RWPE1 (cell line): ENCODE measurements at places on chromosomes 12 and 14.

DNA sequence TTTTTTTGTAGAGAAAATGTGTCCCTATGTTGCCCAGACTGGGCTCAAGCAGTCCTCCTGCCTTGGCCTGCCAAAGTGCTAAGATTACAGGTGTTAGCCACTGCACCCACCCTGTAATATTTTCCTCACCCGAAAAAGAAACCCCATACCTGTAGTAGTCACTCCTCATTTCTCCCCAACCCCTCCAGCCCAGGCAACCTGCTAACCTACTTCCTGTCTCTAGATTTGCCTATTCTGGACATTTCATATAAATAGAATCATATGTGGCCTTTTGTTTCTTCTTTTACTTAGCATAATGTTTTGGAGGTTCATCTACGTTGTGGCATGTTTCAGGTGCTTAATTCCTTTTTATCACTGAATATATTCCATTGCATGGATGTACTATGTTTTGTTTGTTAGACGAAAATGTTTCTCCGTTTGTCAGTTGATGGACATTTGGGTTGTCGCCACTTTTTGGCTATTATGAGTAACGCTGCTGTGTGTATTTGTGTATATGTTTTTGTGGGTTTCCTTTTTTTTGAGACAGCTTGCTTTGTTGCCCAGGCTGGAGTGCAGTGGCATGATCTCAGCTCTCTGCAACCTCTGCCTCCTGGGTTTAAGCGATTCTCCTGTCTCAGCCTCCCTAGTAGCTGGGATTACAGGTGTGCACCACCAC, 6.2 kb downstream of the ANKRD13A start:
- no peak for DNase-seq

- DNase-seq, result no peak
Observed at GRCh38 chr12:106870116-106870515, 85.6 kb upstream of the TMEM263 start.

DNA sequence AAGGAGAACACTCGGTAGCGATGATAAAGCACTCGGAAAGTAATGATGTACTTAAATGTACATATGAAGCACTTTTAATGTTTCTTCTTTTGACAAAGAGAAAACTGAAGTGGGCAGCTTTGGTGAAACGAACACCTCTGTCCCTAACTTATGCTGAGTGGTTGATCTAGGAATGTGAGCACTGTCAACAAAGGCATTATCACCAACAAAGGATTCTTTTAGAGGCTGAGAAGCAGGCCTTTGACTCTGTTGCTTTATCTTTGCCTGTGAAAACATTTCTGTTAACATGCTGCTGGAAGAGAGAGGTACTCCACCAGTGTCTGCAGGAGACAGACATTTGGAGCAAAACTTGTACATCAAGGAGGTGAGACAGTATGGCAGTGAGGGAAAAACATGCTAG, 103.2 kb upstream of the VRK1 start:
- DNase-seq, result no peak

GRCh38 chr12:102888511-102888910, 28.5 kb downstream of the PAH start:
- DNase-seq, result no peak

- no peak for DNase-seq
Observed at GRCh38 chr14:89624500-89625156, 207.6 kb upstream of the FOXN3 start.

DNA sequence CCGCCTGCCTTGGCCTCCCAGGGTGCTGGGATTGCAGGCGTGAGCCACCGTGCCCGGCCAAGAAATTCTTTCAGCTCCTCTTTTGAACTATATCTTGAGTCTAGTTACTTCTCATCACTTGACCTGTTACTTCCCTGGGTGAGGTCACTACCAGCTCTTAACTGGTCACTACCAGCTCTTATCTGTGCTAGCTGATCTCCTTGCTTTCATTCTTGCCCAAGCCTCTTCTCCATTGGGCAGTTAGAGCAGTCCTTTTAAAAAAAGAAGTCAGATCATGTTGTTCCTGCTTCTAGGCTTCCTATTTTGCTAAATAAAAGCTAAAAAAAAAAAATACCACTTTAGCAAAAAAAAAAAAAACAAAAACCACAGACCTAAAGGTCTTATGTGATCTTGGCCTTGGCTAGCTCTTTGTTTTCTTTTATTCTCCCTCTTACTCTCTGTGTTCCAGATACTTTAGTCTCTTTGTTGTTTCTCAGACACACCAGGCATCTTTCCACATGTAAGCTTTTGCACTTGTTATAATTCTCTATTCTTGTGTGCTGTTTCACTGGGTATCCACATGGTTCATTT, 63.5 kb downstream of the RAD51B start:
- DNase-seq, result no peak

GRCh38 chr14:56274556-56274955, 156.3 kb downstream of the PELI2 start:
- no peak for DNase-seq

DNA sequence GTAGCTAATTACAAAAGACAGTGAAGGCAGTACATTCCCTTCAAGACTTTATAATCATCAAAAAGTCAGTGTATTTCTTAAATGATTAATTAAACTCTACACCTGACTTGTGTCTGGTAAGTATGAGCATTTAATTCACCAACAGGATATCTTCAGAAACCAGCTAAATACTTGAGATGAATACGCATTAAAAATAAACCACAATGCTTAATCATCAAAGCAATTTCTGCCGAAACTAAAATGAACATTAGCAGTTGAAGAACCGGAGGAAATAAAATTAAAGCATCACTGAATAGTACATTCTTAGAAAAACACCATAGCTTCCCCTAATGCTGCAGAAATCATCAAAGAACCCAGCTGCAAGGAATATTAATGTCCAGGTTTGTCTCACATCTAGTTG, 32.7 kb downstream of the SLC25A21 start:
- no peak for DNase-seq

DNA sequence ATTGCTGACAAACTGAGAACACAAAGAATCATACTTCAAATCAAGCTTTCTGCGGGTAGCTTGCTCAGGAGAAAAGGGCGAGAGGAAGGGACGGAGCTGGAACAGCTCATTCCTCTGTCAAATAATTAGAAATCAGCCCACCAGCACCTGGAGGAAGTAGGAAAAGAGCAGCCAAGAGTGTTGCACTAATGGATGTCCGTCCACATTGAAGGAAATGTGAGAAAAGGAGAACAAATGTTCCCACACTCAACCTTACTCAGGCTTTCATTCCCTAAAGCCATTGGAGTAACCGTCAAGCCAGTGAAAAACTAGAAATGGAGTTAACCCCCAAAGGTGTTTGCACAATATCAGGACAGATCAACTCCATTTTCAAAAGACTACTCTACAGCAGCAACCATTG, 233.0 kb upstream of the PRKD1 start:
- DNase-seq, result no peak

DNA sequence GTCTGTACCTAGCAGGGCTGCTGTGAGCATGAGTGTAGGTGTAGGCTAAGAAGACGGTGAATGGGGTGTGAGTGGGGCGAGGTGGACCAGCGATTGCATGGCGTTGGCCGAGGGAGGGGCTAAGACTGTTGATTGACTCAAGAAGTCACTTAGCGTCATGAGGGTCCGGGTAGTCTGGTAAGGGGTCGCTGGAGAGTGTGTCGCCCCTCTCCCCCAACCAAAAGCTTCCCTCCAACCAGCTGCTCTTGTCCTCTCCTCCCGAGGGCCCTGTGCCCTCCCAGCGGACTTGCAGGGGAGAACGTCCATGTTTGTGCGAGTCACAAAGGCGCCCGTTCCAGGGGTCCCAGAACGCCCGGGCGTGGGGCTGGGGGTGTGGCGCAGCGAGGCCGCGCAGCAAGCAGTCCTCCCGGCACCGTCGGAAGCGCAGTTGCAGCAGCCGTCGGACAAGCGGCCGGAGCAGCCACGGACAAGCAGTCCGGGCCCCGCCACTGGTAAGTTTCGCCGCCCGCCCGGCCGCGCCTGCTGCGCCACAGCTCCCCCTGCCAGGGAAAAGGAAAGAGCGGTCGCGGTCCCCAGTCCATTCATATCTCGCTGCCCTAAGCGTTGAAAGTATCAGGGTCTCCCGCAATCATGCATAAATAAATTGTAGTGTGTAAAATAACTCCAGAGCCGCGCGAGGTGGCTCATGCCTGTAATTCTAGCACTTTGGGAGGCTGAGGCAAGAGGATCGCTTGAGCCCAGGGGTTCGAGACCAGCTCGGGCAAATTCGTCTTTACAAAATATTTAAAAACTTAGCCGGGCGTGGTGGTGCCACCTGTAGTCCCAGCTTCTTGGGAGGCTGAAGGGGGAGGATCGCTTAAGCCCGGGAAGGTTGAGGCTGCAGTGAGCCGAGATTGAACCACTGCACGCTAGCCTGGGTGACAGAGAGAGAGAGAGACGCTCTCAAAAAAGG, at the start of gene CCDC63:
Gene CCDC63, plus strand, starts transcription at position 373 of the 952 bp plus-strand sequence. CDS start 5,968 bp downstream, outside the sequence.
- DNase-seq, result no peak

DNA sequence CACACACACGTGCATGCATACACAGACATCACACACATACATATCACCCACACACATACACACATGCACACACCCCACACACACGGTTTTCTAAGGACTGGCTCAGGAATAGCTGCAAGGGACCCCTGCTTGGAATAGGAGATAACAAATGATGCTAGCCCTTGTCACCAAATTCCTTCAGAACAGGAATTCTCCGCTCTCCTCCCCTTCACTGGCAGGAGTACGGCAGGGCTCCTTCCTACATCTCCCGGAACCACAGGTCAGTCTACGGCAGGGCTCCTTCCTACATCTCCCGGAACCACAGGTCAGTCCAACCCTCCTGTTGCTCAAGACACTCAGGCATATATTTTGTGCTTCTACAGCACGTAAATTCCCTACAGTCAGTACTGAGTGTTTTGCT, 23.9 kb downstream of the PHLDA1 start:
- no peak for DNase-seq

DNA sequence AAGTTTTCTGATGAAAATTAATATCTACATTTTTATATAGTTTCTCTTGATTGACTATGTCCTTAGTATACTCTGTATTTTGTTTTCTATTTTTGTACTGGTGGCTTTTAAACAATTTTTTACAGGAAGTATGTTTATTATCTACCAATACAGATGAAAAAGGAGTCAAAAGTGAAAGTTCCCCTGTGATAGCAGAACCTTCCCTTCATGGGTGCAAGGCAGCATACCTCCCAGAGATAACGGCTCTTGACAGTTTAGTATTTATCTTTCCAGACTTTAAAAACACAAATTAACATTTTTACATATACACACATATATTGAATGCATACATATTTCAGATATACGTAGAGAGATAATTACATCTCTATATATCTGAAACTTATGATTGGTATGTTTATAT, 17.1 kb upstream of the FAM234B start:
- DNase-seq, result no peak

- no peak for DNase-seq
Observed at GRCh38 chr12:108568338-108569154, 6.2 kb downstream of the ISCU start.

DNA sequence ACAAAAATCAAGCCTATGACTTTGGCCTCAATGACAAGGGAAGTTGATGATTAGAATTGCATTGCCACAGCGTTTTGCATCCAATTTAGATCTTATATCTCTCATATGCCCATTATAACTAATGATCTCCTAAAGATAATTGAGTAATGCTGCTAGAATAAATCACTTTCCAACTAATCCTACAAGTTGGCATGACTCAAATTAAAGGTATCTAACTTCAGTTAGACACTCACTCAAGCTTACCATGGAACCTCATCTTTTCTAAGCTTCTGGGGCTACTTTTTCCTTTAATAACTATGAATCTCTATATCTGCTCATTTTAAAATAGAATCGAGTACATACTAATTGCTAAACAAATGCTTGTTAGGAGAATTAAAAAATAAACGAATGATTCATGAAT, 427.8 kb downstream of the BTG1 start:
- no peak for DNase-seq

GRCh38 chr12:107320929-107321631, 227.7 kb upstream of the CRY1 start:
- DNase-seq, result peak; percentile 36

- DNase-seq, result no peak
Observed at GRCh38 chr12:80717856-80718255, 1.1 kb downstream of the MYF5 start.

DNA sequence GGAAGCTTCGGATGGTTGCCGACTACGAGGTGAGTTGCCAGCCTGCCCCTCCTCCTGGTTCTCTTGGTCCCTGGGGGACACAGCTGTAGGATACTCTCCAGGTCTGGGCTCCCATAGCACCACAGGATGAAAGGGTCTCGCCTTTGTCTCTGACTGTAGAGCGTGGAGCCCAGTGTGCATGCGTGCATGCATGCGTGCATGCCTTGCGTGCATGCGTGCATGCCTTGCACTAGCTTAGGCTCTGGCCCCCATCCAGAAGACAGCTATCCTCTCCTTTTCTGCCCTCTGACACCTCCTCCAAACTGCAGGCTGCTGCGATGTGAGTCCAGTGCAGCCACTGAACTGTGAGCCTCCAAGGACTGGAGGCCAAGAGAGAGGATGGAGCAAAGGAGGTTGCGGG, 19.1 kb downstream of the NGB start:
- no peak for DNase-seq

- no peak for DNase-seq
Observed at GRCh38 chr14:27836386-27836785, 930.2 kb upstream of the FOXG1 start.

DNA sequence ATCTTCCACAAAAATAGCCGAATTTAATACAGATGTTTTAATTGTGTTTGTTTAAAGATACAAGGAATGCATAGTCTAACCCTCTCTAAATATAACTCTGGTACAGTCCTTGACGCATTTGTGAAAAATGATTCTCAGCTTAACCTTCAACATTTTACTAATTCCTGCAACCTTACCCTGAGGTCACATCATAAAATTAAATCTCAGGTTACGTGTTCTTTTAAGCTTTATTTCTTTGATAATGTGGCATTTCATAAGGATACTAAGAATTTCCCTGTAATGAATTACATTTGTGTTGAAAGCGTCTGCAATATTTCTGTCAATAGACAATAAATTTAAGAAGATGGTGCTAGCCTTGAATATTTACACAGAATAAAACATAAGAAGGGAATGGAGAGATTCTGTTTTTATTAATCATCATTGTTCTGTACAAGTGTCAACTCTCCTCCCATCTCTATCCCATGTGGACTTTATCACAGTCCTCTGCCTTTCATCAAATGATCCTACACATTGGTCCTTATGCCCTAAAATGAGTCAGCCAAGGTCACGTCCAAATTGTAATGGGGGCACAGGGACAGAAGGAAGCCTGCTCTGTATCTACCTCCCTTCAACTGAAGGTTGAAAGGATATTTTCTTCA, 769.3 kb upstream of the FLRT2 start:
- no peak for DNase-seq

DNA sequence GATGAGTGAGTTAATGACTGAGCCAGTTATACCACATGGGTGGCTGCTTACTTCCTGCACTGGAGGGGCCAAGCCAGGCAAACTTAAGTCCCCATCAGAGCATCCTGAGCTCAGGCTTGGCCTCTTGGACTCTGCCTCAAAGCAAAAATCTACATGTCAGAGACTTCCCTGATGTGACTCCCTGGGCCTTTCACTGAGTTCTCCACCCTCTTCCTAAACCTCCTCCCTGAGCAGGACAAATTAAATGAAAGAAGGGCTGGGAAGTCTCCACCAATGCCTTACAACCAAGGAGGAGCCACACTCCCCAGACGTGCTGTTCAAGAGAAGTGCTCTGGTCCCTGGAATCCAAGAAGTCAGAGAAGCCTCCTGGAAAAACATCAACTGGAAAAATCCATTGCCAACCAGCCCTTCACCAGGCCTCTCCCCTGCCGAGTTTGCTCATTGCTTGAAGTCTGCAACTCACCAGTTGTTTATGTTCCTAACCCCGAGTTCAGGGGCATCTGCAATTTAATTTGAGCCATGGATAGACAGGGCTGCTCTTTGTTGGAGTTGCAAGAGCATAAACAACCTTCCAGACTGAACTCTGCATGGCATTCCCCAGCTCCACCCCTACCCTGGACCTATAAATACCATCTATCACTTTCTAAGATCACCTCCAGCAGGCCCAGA, 160.5 kb downstream of the ANO2 start:
- no peak for DNase-seq

- DNase-seq, result no peak
Observed at GRCh38 chr14:55898938-55899337, 219.3 kb upstream of the PELI2 start.
